Fibroblast of the aortic adventitia (primary cell): ENCODE measurements at places on chromosomes 12 and 14.

- DNase-seq = no peak
Observed at GRCh38 chr12:92558806-92559205, 144.0 kb upstream of the PLEKHG7 start.

GRCh38 chr14:24071144-24071697, at the start of gene CPNE6:
TSS of gene CPNE6 (plus strand) at chr14:24071562. CDS start at chr14:24072937, 1,375 bp downstream.
- no peak for DNase-seq

GRCh38 chr12:21599143-21599999, 5.3 kb downstream of the GYS2 start:
- DNase-seq = no peak

- DNase-seq = no peak
Observed at GRCh38 chr12:5191803-5192538, 148.3 kb downstream of the KCNA5 start.

DNA sequence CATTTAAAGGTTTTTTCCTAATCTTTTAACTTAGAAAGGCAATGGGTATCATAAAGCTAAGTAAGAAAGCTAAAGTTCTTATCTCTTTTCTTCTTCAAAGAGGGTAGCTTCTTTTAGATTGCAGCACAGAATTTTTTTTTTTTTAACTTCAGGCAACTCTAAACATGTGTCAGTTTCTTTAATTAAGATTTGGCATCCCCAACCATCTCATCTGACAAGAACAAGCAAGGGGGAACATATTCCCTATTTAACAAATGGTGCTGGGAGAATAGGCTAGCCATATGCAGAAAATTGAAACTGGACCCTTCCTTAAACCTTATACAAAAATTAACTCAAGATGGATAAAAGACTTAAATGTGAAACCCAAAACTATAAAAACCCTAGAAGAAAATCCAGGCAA, 14.3 kb upstream of the IFNG start:
- no peak for DNase-seq
